Liver (tissue), 10 donors: ENCODE measurements at places on chromosomes 7 and 10. TPM values are rescaled to one million over a fixed set of nuclear protein-coding genes. Genes with fewer than 3 reads are reported as not detected.

The ANKRD30A gene
- polyA plus RNA-seq = not detected

The SYCE1 gene
- polyA plus RNA-seq = 5.4 TPM

The ZNF804B gene
- not detected for polyA plus RNA-seq

DNA sequence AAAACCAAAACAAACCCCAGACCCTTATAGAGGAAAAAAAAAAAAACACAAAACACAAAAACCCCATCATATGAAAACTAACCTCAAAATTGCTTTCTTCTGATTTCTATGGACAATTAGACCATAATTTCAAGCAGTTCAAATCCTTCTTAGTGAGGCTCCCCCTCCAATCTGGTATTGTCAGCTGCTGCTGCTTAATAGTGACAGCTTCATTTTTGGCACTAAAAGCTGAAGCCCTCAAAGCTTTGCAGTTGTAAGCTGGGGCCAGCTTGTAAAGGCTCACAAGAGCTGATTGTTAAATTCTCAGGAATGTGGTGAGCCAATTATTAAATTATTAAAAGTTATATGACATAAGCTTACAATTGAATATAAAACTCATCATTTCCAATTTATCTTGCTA is 21.9 kb downstream of the ATXN7L1 start:
- DNase-seq = no peak

DNA sequence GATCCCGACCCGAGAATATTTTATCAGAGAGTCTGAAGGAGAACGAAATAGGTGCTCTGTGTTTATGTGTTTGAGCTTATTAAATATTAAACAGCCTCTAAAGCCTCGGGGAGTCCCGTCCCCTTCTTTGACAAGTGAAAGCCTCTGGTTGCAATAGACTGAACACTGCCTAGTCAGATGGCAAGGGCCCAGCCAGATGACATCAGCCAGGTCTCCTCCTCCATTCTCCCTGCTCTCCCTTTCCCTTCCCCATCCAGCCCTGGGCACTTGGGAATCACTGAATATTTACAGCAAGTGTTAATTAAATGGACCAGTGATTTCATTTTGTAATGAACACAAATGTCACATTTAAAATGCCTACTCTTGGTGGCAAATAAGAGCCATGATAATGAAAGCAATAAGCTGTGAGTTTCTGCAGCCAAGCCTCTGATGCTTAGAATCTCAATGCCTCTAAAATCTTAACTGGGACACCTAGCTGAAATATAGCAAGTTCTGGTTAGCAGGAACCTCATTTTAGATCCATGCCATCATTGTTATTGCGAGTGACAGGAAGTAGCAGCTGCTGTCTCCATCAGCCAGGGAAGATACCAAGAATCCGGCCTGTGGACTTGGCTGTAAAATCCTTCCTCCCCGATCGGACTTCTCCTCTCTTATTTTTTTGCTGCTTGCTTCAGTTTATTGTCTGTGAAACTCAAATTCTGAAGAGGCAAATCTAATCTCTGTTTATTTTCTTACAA is 202.1 kb downstream of the PRPF18 start:
- no peak for DNase-seq

- no peak for DNase-seq
These were observed 77.1 kb downstream of the FRMPD2 start for GRCh38 chr10:48197236-48197899.

- no peak for DNase-seq
These were observed 186.8 kb upstream of the LRGUK start for GRCh38 chr7:133940368-133940767.

DNA sequence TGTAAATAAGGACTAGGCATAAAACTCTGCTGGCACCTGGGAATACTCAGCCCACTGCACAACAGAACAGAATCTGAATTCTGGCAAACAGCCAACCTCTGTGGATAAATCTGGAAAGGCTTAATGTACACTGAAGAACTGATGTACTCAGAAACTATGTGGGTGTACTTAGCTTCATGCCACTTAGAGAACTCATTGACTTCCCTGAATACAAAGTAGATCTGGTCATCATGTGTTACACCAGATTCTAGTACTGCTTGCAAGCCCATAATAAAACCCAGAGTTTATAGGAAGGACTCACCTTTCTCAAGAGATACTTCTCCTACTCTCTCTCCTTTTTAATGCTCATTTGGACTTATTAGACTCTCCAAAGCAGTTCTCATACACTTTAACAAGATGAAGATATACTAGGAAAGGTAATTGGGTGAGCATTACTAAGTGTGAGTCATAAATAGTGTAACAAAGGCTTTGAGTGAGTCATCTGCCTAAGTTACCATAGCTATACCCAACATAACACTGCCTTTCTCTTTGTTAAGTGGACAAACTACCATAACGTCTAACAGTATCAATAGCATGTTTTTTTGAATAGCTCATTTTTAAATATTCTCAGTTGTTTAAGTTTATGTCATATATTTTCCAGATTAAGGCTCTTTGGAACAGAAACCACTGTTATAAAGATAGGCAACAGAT is 309.1 kb downstream of the MDFIC start:
- no peak for DNase-seq

GRCh38 chr10:71513936-71514335 is 117.2 kb downstream of the CDH23 start:
- no peak for DNase-seq

DNA sequence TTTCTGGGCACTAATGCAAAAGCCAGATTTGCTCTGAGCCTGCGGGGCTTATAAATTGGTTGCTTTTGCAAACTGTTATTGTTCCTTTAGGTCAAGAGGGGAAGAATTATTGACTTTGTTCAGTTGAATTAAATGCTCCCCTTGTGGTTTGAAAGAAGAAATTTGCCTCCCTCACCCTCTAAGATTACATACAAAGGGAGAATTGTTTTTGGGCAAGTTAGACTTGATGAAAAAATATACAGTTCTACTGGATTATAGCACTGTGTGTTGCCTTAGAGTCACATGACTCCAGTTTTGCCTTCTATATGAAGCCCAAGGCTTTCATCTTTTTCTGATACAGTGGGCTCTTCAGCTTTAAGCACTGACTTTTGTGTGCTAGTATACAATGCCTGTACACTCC is 1265.8 kb upstream of the LRRTM3 start:
- no peak for DNase-seq

- DNase-seq = no peak
These were observed 10.1 kb downstream of the OTUD1 start for GRCh38 chr10:23448802-23449570.

GRCh38 chr7:100247152-100247757 is 27.5 kb downstream of the PVRIG start:
- peak; percentile 38 for DNase-seq

- DNase-seq = no peak
These were observed 81.4 kb downstream of the SPDYE5 start for GRCh38 chr7:75573477-75574019.
